ENCODE measurements at places on chromosomes 7 and 10. TPM values are rescaled to one million over a fixed set of nuclear protein-coding genes. Genes with fewer than 3 reads are reported as not detected.

DNA sequence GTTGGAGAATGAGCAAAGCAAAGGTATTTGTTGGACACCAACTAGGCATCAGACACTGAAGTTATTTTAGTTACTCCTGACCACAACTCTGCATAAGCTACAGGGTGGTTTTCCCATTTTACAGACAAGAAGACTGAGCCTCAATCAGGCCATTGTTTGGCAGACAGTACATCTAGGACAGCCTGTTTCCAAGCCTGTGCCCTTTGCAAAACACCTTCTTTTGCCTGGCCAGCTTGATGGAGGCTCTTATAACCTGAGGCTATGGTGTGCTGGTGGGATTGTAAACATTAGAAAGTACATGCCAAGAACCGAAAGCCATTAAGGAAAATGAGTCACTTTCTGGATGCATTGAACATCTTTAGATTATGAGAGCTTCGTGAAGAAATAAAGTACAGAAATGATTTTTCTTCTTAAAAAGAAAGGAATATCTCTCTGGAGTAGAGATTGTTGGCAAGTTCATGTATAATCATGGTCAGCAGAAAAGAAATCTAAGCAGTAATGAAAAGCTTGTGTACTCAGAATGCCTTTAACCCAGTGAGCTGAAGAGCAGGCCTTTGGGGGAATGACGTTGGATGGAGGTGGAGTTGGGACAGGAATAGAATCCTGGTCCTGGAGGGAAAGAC lies 140.6 kb downstream of the KIAA1217 start:
- H3K27ac ChIP-seq, result no peak overlapping the region
- H3K36me3 ChIP-seq, result no peaks in the 10 kb centered on the region
- DNase-seq, result no peak
- H3K27me3 ChIP-seq, result peaks cover 31% of the 10 kb centered on the region

- no peak for DNase-seq
- no peak overlapping the region for H3K4me3 ChIP-seq
- H3K4me1 ChIP-seq, result peaks cover 2% of the 10 kb centered on the region
- peaks cover 33% of the 10 kb centered on the region for H3K27me3 ChIP-seq
These were observed 31.8 kb downstream of the CTBP2 start for GRCh38 chr10:125128397-125129075.

DNA sequence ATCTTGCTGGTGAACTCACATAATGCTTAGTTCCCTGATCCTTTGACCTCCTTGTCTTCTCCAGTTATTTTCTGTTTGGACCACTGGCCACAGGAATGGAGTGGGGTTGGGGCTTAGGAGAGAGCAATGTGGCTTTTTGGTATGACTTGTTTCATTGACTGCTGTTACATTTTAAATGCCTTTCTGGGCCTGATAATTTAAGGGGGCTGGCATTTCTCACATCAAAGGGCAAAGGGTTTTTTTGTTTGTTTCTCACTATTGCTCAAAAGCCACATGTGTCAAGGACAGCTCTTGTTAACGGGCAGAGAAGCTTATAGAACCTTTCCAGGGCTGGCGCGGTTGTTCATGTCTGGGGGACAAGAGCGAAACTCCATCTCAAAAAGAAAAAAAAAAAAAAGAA lies 161.2 kb upstream of the TNRC18 start:
- H3K4me1 ChIP-seq, result peaks cover 4% of the 10 kb centered on the region

GNAI1 gene
- 1.1 TPM for total RNA-seq

GIMAP4 gene
- 62.1 TPM for total RNA-seq
